ENCODE measurements at places on chromosomes 12 and 14. TPM values are rescaled to one million over a fixed set of nuclear protein-coding genes. Genes with fewer than 3 reads are reported as not detected.

TMTC1 gene
- total RNA-seq = 94.0 TPM

VAMP1 gene
- 20.3 TPM for total RNA-seq

CBLN3 gene
- total RNA-seq = 0.49 TPM

PACS2 gene
- 76.1 TPM for total RNA-seq

ZNF26 gene
- 9.8 TPM for total RNA-seq

NANOG gene
- total RNA-seq = 0.47 TPM

MYBPC1 gene
- total RNA-seq = 0.15 TPM

NKX2-1 gene
- not detected for total RNA-seq

EGLN3 gene
- total RNA-seq = 17.7 TPM

NFE2 gene
- 0.77 TPM for total RNA-seq

KRT3 gene
- total RNA-seq = not detected

KLRC2 gene
- not detected for total RNA-seq

NPFF gene
- not detected for total RNA-seq

OVCH1 gene
- 0.39 TPM for total RNA-seq
